Epithelial cell of esophagus (primary cell): ENCODE measurements at places on chromosomes 6 and 20.
A peak's percentile ranks its signal among the peaks of the same experiment; 100 is the strongest.

GRCh38 chr20:50601511-50602431 lies 89.6 kb downstream of the RIPOR3 start:
- DNase-seq = no peak

- DNase-seq = no peak
These were observed 14.3 kb upstream of the INSM1 start for GRCh38 chr20:20353576-20353975.

- DNase-seq = no peak
These were observed 82.3 kb upstream of the PHACTR2 start for GRCh38 chr6:143595251-143596036.

GRCh38 chr6:113971741-113972140 lies 793 bp upstream of the HDAC2 start:
- peak; percentile 9 for DNase-seq

- no peak for DNase-seq
These were observed 5.0 kb downstream of the PLN start for GRCh38 chr6:118553132-118553531.

GRCh38 chr6:150631283-150631983 lies 31.7 kb downstream of the PLEKHG1 start:
- DNase-seq = no peak

GRCh38 chr6:167984876-167985604 lies 12.4 kb upstream of the KIF25 start:
- DNase-seq = no peak

DNA sequence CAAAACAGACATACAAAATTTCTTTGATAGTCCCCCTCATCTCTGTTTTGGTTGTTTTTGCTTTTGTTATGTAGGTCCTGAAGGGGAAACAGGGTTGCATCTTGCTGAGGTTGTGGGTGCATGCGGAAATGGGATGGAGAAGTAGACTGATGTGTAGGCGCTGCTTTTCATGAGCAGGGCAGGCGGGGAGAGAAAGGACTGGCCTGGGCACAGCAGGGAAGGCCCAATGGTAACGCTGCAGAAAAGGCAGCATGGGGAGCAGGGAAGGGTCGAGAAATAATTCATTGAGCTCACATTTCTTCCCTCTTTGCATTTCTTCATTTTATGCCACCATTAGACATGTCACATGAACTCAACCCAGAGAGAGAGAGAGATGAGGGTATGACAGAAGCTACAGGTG lies 74.3 kb upstream of the CCN2 start:
- no peak for DNase-seq

DNA sequence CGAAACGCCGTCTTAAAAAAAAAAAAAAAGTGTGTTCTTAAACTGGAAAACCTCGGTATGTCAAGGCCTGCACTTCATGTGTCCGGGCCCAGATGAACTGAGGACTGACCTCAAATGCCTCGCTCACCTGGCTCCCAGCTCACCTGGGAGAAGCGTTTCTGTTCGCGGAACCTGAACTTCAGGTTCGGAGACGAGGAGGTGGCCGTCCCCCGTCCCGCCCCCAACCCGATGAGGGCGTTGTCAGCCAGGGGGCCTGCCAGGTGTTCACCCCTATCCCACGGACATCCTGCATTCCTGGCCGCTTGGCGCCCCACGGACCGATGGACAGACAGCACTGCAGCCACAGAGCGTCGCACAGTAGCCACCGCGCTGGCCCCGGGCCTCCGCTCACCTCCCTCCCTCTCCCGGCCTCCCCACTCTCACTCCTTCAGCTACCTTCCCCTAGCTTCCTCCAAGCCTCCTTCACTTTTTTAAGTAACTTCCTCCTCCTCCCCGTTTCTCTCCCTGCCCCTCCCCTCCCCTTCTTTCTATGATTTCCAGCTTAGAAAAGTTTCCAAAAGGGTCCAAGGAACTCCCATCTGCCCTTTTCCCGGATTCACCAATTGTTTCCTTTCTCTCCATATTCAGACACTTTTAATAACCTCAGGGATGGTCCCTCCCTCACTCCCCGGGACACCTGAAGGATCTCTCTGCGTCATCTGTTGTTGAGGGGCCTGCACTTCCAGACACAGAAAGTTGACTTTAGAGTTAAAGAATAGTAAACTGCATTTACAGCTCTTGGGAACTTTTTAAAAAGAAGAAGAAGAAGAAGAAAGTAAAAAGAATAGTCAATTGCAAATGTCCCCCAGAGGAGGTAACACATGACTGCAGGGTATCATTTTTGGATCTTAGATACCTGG lies 22.7 kb upstream of the MCM3 start:
- DNase-seq = no peak

GRCh38 chr6:122694602-122695001 lies 84.4 kb downstream of the PKIB start:
- DNase-seq = no peak

DNA sequence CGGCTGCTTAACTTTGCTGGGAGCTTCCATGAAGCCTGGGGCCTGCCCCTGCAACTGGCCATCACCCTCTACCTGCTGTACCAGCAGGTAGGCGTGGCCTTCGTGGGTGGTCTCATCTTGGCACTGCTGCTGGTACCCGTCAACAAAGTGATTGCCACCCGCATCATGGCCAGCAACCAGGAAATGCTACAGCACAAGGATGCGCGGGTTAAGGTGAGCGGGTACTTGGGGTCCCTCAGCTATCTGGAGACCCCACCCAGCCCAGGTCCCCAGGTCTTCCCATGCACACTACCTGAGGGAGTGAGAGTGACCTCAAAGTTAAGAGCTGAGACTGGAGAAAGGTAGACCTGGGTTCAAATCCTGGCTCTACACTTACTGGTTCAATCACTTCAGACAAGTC lies 5.8 kb downstream of the ABCC10 start:
- DNase-seq = no peak

DNA sequence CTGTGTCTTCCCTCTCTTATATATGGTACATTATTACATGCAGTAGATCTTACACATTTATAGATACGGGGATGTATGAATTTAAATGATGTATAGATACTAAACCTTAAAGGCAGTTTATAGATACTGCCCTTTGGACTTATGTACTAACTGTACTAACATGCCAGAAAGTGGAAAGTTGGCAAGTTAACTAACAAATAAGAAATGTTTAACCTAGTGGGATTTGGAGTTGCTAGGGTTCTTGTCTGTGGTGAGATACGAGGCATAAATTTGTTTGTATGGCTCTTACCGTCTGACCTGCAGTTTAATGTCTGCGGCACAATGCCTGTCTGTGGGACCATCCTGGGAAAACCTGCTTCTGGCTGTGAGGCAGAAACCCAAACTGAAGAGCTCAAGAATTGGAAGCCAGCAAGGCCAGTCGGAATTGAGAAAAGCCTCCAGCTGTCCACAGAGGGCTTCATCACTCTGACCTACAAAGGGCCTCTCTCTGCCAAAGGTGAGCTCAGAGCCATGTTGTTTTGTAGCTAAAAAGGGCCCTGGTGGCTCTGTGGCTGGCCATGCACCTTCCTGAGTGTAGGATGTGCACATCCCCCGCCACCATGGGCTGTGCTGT lies 62.9 kb upstream of the SLC22A1 start:
- no peak for DNase-seq

DNA sequence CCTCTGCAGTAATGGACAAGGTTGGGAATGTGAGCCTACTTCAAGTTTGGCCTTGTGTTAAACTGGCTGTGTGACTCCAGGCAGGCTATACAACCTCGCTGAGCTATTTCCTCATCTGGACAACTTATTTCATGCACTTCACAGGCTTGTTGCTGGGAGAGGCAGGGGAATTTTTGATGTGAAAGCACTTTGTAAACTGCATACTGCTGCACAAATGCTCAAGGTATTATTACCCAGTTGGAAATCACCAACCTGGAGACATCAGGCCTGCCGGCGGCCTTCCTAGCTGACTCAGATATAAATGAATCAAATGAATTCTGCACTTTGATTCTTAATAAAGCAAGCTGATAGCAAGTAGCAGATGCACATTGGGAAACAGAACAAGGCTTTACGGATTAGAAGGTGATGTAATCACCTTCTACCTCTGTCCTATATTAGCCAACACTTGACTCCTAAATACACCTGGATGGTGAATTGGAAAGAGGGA lies 10.1 kb downstream of the JARID2 start:
- peak; percentile 78 for DNase-seq

- no peak for DNase-seq
These were observed 314 bp downstream of the FARS2 start for GRCh38 chr6:5261545-5262109.

DNA sequence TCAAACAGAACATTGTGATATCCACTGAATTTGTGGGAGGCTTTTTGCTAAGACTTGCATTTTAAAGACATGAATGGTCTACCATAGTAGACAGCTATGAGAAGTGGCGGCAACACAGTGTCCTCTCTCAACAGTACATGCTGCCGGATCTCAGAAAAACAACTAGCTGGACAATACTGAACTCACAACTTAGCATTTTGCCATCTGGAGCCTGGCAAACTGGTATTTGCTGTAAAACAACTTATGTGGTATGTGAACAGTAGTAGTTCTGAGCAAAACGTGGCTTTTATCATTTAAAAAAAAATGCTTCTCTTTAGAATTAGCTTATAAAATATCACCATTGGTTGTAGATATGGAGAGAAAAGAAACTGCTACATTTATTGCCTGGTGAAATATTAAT lies 3.3 kb upstream of the PXDC1 start:
- no peak for DNase-seq

DNA sequence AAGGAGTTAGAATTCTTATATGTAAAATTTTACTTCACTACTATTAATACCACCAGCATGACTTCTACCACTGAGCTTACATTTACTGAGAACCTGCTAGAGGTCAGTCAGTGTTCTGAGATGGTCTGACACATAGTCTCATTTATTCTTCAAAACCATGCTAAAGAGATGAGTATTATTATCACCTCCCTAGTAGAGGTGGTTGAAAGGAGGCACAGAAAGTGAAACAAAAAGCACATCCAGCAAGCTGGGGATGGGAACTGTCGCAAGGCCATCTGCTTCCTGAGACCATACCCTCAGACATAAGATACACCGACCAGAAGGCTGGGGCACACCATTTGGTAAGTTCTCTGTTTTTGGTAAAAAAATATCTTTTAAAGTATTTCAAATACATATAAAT lies 137.7 kb downstream of the INSM1 start:
- no peak for DNase-seq
